ENCODE measurements at places on chromosomes 4 and X.

- no peak for DNase-seq
These were observed 28.9 kb upstream of the DRP2 start for GRCh38 chrX:101190736-101191135.

DNA sequence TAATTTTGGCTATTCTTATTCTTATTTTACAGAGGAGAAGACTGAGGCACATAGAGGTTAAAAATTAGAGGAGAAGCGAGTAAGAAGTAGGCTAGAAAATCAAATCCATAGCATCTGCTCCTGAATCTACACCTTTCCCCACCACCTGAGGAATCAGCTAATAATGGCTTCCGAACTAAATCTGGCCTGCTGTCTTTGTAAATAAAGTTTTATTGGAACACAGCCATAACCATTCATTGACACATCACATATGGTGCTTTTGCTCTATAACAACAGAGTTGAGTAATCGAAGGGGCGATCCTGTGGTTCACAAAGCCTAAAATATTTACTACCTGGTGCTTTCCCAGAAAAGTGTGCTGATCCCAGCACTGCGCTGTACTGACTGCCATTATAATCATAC, 38.2 kb downstream of the F11 start:
- no peak for DNase-seq

GRCh38 chr4:30460818-30461217, 259.4 kb upstream of the PCDH7 start:
- DNase-seq: no peak

DNA sequence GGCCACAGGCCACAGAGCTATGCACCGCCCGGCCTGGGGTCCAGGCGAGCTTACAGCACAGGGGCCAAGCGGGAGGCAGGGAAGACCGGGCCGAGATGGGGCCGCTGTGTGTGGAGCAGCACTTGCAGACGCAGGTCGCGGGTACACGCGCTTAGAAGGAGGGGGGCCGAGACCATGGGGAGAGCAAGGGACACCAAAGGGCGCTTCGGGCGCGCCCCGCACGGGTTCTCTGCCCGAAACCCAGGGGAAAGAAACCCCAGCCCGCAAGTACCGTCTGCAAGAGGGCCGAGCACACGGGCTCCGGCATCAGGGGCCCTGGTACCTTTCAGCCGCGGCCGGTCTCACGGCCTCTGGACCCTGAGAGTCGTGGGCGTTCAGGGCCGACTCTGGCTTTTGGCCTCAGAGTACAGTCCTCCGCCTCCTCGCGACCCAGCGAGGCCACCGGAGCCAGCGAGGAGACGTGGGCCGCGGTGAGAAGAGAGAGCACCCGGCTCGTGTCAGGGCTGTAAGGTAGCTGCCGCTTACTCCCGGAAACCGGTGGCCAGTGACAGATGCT, 342 bp downstream of the EOLA2 start:
- DNase-seq: no peak

DNA sequence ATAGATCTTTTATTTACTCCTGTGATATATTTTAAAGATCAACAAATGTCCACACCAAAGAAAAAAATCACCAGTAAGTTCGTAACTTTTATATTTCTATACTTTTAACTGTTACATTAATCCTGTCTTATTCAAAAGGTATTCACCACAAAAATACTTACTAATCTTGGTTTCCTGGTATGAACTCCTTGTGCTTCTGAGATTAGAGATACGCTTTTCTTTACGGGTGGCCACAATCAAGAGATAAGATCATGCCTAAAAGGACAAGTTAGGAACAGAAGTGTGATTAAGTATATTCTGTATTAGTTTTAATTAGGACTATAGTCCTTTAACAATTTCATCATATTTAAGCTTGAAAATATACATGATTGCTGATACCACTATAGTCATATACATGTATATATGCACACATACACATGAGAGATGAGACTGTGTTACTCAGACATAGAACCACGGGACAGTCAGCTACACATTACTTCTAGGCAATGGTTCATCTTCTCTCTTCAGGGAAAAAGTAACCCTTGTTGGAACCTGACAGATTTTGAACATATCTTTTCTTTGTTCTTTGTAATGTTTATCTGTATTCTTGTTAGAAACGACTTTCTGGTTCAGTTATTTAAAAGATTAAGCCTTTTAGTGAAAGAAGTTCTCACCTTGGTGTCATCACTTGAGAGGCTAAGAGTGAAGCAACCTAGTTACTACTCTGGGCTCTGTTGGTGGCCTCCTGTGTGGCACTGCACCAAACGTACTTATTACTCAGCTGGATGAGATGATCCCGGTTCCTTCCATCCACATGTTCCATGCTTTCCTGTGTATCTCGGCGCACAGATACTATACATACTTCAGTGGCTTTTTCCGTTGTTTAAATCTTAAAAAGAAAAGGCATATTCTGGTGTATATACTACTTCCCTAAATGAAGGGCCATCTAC, 146.1 kb downstream of the CBR4 start:
- DNase-seq: no peak

DNA sequence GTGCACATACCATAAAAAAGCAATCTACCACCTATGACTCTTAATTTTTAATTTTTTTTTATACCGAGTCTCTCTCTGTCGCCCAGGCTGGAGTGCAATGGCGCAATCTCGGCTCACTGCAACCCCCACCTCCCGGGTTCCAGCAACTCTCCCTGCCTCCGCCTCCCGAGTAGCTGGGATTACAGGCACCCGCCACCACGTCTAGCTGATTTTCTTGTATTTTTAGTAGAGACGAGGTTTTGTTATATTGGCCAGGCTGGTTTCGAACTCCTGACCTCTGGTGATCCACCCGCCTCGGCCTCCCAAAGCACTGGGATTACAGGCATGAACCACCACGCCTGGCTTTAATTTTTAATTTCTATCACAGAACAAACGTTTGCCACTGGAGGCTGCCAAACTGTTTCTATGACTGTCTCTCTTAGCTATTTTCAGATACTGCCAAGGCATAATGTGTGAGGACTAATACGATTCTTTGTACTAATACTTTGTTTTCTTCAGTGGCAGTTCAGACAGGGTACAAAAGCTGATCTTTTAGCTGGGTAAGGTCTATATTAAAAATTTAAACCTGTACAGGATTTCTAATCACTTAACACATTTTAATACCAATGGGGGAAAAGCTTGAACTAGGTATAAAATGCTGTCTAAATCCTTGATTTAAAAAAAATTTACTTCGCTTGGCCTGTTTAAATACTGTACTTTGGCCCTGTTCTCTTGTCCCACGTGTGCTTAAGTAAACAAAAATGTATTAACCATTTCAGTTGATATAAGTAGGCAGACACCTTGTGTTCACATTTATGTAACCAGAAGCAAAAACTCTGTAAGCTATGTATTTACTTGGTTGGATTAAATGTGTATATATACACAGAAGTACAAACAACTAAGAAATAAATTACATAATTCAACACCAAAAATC, 2.3 kb downstream of the PGRMC2 start:
- DNase-seq: no peak

GRCh38 chr4:93436000-93436626, 392.4 kb upstream of the ATOH1 start:
- DNase-seq: no peak

DNA sequence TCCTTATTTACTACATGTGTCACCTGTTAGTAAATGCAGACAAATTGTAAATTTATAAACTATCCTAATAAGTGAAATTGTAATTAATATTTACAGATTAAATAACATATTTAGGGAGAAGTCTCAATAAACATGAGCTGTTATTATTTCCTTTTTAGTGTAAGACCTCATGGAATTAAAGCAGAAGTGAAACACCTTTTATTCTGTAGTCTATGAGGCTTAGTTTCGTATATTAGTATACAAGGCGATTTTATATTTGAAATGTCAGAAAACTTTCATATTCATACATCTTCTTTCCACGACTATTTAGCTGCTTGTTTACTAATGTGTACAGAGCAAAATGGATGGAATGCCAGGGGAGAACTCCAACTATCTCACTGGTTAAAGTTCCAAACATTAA, 414.4 kb downstream of the ARHGAP24 start:
- no peak for DNase-seq

DNA sequence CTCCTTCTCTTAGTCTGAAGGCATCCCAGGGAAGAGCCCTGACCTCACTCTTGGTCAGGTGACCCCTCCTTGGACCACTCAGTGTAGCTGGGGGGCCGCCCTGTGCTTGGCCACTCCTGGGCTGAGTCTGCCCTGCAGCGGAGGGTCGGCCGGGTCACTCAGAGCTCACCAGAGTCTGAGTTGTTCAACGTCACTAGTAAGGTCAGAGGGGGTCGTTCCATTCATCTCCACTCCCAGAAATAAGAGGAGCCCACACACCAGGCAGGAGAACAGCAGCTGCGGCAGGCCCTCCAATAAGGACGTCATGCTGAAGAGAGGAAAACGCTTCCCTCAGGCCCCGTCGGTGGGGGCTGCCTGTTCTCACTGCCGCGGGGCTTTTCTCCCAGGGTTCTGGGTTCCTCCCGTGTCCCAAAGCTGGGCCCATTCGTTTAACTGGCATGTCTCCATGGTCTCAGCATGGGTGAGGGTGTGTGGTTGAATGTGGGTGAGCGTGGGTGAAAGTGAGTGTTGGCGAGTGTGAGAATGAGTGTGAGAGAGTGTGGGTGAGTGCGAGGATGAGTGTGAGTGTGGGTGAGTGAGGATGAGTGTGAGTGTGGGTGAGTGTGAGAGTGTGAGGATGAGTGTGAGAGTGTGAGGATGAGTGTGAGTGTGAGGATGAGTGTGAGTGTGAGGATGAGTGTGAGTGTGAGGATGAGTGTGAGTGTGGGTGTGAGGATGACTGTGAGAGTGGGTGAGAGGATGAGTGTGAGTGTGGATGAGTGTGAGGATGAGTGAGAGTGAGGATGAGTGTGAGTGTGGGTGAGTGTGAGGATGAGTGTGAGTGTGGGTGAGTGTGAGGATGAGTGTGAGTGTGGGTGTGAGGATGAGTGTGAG, 47.7 kb downstream of the ING2 start:
- DNase-seq: no peak

- DNase-seq: no peak
These were observed 50.4 kb downstream of the TBC1D9 start for GRCh38 chr4:140705625-140706275.

DNA sequence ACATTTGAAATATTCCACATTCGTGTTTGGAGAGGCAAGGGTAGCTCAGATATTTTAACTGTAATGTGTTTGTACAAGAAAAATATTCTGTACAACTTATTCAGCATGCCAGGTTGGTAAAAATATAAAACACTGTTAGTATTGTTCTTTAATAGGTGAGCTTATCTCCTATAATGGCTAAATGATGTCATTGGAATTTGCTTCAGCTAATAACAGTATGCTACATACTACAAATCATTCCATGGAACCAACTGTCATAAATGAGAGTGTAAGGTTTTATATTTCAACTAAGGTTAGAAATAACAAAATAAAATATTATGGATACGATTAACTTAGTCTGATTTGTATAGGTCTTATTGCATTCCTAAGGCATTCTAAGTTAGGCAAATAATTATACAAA, 206.6 kb downstream of the ADGRL3 start:
- no peak for DNase-seq

GRCh38 chr4:70703619-70704214, 15.4 kb downstream of the UTP3 start:
- DNase-seq: no peak

DNA sequence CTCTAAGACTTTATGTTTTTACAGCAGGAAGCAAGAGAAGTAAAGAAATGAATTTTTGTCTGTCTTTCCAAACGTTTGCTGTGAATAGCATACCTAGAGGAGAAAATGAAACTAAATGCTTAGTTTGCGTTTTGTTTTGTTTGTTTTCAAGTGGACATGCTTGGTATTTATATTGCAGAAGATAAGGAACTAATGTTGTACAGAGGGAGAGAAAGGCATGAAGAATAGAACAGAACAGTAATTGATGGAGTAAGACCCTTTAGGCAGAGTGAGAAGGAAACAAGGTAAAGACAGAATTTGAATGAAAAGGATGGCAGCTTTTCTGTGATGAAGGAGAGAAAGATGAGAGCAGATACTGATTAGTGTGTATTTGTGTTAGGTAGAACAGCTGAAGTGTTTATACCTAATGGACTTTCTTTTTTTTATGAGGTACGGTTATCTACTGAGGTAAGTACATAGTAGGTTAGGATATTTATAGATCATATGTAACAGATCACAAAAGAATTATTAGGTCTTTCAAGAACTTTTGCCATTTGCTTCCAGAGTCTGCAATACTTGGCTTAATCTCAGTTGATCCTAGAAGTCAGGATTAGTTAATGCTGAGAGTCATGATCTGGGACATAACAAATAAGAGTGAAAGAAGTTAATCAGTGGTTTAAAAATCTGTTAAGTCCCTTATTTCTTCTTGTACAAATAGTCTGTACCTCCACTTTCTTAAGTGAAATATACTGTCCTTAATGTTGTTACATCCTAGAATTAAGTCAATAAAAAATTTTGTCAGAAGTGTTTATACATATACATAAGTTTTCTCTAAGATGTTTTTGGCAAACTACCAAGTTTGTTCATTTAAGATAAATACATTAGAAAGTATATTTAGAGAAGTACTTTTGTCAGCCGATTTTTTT, 36.8 kb downstream of the FABP2 start:
- DNase-seq: peak; percentile 11

GRCh38 chrX:11478911-11479310, 185.7 kb downstream of the AMELX start:
- DNase-seq: no peak

GRCh38 chrX:2371026-2371711, 129.6 kb downstream of the DHRSX start:
- DNase-seq: no peak

DNA sequence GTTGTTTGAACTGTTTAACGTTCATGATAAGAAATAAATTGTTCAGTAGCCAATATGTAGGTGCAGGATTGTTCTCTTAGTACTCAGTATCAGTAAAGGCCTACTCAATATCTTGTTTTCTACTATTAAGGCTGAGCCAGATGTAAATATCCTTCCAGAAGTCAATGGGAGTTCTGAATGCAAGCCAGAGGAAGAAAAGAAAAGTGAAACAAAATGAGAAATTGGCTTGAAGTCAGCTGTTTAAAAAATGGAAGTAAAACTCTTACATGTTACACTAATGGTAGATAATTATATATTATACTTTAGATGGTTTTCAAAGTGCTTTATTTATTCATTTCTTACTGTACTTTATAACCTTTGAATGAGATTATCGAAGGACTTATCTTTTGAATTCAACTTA, 1417.9 kb downstream of the ADGRL3 start:
- DNase-seq: no peak

- no peak for DNase-seq
These were observed 313.2 kb downstream of the ANTXR2 start for GRCh38 chr4:79759793-79760192.

DNA sequence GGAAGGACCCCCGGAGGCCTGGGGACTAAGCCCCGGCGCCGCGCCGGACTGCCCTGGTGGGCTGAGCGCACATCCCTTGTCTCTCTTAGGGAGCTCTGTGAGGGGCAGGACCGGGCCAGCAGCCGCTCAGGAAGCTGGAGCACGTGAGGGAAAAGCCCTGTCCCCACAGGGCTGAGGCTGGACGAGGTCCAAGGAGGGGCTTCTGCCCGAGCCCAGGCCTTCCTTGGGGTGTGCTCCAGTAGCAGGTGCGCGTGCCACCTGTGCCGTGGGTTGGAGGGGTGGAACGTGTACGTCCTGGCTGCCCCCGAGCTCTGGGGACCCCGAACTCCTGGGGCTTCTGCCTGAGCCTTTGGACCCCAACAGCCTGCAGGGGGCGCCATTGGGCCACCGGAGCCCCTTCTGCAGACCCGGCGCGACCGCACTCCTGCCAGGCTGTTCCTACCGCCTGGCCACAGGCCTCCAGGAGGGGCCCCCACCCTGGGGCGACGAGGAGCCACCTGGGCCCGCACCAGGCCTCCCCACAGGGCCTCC, 27.2 kb downstream of the TACC3 start:
- DNase-seq: peak; percentile 67
